ENCODE measurements at places on chromosomes 3 and 15.

DNA sequence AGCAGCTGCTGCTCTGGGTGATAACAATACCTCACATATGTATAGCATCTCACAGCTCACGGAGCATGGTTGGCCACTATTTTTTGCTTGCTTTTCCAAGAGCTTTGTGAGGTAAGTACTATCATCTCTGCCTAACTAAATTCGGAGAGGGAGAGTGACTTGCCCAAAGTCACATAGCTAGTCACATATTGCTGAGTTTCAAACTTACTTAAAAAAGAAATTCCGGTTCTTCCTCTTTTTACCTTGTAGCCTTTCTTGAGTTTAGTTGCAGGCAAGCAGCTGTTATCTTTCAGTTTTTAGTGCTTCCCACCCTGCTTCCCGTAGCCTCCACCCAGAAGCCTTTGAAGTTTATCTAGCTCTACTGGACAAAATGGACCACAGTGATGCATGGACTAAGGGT, 309.2 kb downstream of the PDCD6IP start:
- no peak for DNase-seq

DNA sequence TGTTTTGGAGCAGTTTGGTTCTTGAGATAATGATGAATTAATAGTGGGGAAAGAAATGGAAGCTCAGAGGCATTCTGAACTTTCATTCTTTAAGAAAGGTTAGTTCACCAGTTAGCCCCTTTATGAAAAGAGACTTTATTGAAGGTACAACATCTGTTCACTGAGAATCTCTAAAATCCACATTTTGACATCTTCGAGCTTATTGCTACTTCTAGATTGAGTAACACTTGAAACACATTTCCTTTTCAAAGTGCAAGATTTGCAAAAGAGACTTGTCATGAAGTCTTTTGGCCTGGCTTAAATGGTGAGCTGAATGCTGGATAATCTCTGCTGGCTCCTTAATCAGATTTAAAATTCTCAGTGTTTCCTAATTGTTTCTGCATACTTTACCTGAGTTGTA, 42.3 kb downstream of the RAB8B start:
- no peak for DNase-seq

DNA sequence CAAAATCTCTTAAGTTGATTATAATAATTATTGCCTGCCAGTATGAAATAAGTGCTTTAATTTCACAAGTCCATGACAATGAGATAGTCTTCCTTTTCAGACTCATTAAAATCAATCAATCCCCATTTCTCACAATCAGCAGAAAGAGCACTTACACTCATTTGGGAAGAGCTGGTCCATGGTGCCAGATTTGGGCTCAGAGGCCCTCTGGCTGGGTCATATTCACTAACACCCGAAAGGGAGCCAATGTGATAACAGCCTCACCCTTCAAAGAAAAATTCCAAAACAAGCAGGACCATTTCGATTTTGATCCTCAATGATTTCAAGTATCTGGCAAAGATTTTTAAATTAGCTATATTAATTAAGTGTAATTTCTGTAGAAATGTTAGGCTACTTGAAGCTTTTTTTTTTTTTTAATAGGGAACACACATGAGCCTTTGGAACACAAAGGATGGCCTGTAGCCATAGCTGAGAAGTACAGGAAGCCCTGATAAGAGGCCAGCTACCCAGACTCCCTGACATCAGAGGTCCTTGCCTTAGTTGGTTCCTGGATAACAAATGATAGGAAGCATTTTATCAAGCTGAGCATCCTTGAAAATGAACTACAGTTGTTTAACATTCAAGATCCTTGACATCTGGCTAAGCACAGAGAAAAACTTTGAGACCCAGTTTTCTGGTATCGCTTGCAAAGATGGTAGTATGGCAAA, 17.1 kb downstream of the MCF2L2 start:
- no peak for DNase-seq

- DNase-seq, result no peak
Observed at GRCh38 chr3:6524479-6524878, 336.4 kb upstream of the GRM7 start.

- no peak for DNase-seq
Observed at GRCh38 chr3:33458446-33458845, 18.2 kb upstream of the UBP1 start.

GRCh38 chr15:40054605-40054854, 15.5 kb upstream of the SRP14 start:
- DNase-seq, result no peak

- DNase-seq, result no peak
Observed at GRCh38 chr3:75983609-75984290, 198.4 kb upstream of the ZNF717 start.

- DNase-seq, result no peak
Observed at GRCh38 chr3:127748754-127749327, 73.5 kb downstream of the MGLL start.

DNA sequence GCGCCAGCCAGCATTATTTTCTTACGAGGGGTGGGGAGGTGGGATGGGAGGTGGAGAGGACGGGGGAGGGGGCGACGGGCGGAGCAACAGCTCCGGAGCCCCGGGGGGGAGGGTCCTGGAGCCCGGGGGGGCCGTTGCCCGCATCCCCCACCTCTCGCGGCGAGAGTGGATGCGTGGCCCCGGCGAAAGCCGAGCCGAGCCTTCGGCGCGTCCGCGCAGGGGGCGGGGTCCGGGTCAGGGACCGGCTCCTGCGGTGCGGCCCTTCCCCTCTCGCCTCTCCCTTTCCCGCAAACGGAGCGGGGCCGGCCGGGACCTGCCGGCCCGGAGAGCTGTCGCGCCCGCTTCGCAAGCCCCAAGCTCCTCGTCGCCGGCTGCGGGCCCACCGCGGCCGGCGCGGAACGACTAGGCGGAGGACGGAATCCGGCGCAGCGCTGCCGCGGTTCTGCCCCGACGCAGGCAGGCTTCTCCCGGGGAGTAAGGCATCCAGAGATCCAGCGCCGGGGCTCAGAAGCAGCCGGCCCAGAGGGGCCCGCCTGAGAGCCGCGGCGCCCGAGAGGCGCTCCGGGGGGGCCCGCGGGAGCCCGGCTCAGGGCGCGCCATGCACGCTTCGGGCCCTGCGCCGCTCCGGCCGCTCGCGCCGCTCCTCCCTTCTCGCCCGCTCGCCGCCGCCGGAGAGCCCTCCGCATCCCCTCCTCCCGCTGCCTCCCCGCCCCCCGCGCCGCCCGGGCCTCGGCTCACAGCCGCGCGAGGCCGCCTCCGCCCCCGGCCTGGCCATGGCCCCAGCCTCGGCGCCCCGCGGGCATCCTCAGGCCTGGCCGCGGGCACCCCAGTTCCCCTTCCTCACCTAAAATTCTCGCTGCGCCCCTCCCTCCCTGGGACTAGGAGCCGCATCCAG, 459 bp upstream of the ADCY5 start:
- DNase-seq, result peak; percentile 14

DNA sequence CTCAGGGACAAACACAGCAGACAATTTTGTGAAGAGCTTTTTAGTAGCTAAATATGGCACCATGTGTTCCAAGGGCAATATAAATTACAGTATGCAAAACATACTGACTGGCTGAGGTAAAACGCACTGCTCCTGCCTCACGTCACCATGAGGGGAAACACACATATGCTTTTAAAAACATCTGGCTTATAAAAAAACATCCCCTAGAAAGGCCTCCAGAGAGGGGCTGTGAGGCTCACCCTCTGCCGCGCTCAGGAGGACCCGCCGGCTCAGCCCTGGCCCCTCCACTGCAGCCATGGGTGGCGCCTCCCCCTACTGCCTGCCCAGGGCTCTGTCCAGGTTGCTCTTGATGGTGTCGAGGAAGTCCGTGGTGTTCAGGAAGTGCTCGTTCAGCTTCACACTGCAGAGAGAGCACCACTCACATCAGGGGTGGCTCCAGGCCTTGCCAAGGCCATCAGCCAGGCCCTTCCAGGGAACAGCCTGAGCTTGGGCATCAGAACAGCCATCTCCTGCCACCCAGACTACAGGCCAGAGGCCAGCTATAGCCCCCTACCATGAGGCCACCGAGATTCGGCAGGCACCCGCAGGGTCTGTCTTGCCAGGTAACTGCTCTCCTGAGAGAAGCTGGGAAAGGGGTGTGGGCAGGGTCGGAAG, 18.2 kb downstream of the IDH2 start:
- no peak for DNase-seq

- no peak for DNase-seq
Observed at GRCh38 chr3:122755491-122755890, 38.1 kb downstream of the HSPBAP1 start.

GRCh38 chr3:72258361-72259141, 473.6 kb upstream of the PROK2 start:
- DNase-seq, result no peak

DNA sequence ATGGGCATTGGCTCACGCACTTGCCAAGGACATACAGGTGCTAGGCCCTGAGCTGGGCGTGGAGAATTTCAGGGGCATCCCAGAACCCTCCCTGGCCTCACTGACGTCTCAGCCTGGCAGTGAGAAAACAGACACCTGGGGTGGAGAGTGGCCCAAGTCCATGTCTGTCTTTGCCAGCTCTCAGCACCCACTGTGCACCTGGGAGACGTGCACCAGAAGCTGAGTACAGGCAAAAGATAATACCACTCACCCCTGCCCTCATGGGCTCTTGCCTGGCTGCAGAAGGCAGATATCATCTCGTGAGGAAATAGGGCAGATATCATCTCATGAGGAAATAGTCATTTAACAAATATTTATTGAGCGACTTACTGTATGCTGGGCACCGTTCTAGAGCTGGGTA, 8.0 kb downstream of the LOXL1 start:
- DNase-seq, result no peak
